NCI-H1417 (cell line): ENCODE measurements at places on chromosomes 5 and 9.

- DNase-seq, result no peak
Observed at GRCh38 chr5:147450606-147451005, 59.3 kb downstream of the DPYSL3 start.

GRCh38 chr5:88594441-88594840 lies 288.5 kb downstream of the MEF2C start:
- DNase-seq, result no peak

GRCh38 chr9:80934095-80934494 lies 755.3 kb downstream of the TLE1 start:
- no peak for DNase-seq

GRCh38 chr5:72512593-72512860 lies 5.3 kb upstream of the ZNF366 start:
- no peak for DNase-seq
